ENCODE measurements at places on chromosomes 16 and 17. TPM values are rescaled to one million over a fixed set of nuclear protein-coding genes. Genes with fewer than 3 reads are reported as not detected.

CRYBA1 gene
- total RNA-seq: not detected

CCL1 gene
- not detected for total RNA-seq

CDK12 gene
- total RNA-seq: 41.5 TPM

ITGA2B gene
- not detected for total RNA-seq

TMEM219 gene
- total RNA-seq: 102 TPM

- H3K4me1 ChIP-seq: no peaks in the 10 kb centered on the region
- H3K27ac ChIP-seq: no peak overlapping the region
- H3K27me3 ChIP-seq: peaks cover 13% of the 10 kb centered on the region
- no peak for DNase-seq
These were observed 29.9 kb downstream of the PLCG2 start for GRCh38 chr16:81808933-81809480.

DNA sequence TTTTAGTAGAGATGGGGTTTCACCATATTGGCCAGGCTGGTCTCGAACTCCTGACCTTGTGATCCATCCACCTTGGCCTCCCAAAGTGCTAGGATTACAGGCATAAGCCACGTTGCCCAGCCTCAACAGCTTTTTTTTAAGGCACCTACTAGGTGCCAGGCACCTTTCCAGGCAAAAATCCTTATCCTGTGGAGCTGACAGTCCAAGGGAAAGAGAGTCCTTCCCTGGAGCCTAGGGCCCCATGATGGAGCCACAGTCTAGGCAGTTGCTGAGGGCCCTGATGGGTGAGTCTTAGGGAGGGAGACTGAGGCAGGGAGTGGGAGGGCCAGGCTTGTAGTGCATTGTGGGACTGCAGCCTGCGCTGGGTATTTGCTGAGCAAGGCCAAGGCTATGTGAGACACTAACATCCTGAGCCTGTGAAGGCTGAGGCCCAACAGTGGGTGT is 79.6 kb upstream of the TOB1 start:
- no peaks in the 10 kb centered on the region for H3K36me3 ChIP-seq
- H3K27ac ChIP-seq: no peak overlapping the region
- H3K27me3 ChIP-seq: peaks cover 3% of the 10 kb centered on the region
- H3K4me3 ChIP-seq: no peak overlapping the region
- no peak for DNase-seq

DNA sequence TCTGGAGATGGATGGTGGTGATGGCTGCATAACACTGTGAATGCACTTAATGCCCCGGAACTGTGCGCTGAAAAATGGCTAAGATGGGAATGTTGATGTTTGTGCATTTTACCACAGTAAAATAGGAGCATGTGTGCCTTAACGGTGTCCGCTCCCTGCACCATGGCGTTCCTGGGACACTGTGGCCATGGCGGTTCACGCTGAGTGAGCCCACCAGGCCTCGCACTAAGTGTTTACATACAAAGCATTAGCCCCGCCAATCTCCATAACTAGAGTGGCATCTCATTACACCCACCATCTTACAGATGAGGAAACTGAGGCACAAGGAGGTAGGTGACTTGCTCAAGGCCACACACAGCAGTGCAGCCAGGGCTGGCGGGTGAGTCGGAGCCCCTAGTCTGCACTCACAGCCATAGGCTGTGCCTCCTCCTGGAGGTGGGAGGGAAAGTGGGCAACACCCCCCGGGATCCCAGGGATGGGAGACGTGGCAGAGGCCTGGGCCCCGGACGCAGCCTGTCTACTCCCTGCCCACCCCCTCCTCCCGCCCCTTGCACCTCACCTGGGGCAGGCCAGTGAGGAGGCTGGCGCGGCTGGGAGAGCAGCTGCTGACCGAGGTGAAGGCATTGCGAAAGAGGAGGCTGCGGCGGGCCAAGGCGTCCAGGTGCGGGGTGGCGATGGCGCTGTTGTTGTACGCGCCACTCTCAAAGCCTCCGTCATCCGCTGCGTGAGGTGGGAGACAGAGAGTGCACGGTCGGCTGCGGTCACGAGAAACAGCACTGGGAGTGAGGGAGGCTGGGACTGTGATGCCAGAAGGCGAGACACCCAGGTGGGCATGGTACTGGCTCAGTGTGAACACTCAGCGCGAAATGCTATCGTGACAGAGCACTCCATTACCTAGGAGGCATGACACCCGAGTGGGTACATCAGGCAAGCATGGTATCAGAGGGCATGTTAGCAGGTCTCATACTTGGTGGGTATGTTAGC is 3.4 kb downstream of the SGSH start:
- DNase-seq: no peak
- no peaks in the 10 kb centered on the region for H3K27me3 ChIP-seq
- peaks cover 13% of the 10 kb centered on the region for H3K4me1 ChIP-seq
- no peak overlapping the region for H3K27ac ChIP-seq
- no peak overlapping the region for H3K4me3 ChIP-seq
- peaks cover 19% of the 10 kb centered on the region for H3K36me3 ChIP-seq

- H3K27ac ChIP-seq: peak overlapping the region; percentile 45
- no peak overlapping the region for H3K4me3 ChIP-seq
- peaks cover 4% of the 10 kb centered on the region for H3K27me3 ChIP-seq
These were observed 15.3 kb upstream of the TXNDC11 start for GRCh38 chr16:11757671-11758545.

GRCh38 chr17:38910325-38910724 is 15.1 kb upstream of the LASP1NB start:
- no peak for DNase-seq
- H3K4me3 ChIP-seq: no peak overlapping the region
- H3K36me3 ChIP-seq: peaks cover 27% of the 10 kb centered on the region
- no peak overlapping the region for H3K27ac ChIP-seq

DNA sequence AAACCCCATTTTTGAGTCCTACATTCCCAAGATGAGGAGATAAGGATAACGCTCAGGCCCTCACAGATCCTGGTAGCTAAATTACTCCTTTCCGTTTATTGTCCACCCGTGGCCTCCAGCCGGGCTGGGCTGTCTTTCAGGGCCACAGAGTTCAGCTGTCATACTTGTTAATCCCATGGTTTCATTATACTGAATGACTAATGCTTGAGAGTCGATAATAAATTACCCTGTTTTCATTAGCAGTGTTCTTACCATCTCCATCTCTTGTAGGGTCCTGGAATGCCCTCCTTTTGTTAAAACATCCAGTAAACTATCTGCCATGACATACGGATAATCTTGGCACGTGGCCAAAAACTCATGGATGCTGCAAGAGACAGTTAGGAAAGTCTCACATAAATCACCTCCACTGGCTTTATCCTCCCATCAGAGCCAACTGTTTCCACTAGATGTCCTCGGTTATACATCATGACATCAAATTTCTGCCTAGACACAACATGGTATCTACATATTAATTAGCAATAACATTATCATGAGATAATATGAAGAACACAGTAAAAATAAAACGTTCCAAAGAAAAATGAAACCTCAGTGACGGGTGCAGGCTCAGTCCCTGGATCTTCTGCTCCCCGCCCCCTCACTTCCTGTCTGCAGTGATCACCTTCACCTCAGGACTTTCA is 45.3 kb downstream of the BRD7 start:
- peak; percentile 60 for DNase-seq
- no peaks in the 10 kb centered on the region for H3K27me3 ChIP-seq
- H3K36me3 ChIP-seq: peaks cover 20% of the 10 kb centered on the region
- H3K4me1 ChIP-seq: peaks cover 18% of the 10 kb centered on the region

DNA sequence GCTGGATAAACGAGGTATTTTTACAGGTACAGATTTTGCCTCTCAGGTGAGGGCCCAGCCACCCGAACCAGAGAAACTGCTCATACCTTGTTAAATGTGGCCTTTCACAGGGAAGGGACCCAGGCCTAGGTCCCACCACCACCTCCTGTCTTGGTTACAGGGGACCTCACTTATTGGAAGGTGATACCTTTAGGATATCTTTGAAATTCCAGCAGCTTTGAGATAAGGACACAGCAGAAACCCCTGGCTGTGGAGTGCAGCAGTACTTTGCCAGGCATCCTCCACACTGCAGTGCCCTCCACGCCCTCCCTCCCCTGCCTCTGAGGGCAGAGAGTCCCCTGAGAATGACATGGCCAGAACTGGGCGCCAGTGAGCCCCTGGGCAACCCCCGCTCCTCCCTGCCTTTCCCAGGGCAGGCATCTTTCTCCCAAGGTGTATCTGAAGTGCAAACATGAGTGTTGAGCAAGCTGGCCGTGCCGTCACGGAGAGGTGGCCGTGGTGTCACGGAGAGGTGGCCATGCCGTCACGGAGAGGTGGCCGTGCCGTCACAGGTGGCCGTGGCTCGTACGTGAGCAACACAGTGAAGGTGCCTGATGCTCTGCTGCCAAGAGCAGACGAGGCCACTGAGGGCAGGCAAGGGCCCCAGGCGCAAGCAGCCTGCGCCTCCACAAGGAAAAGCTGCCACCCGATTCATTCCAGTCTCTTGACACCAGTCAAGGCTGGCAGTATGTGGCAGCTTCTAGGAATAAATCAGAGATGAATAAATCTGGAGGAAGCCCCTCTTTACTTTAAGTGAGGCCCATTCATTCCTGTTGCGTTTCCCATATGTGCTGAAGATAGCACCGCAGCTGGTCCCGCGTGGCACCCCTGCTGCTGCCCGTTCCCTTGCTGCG is 134.5 kb upstream of the CHMP6 start:
- H3K27me3 ChIP-seq: peaks cover 4% of the 10 kb centered on the region
- no peak for DNase-seq
- peaks cover 55% of the 10 kb centered on the region for H3K36me3 ChIP-seq
- H3K4me3 ChIP-seq: peak overlapping the region; percentile 71
- H3K4me1 ChIP-seq: peaks cover 75% of the 10 kb centered on the region
- H3K27ac ChIP-seq: peak overlapping the region; percentile 97

DNA sequence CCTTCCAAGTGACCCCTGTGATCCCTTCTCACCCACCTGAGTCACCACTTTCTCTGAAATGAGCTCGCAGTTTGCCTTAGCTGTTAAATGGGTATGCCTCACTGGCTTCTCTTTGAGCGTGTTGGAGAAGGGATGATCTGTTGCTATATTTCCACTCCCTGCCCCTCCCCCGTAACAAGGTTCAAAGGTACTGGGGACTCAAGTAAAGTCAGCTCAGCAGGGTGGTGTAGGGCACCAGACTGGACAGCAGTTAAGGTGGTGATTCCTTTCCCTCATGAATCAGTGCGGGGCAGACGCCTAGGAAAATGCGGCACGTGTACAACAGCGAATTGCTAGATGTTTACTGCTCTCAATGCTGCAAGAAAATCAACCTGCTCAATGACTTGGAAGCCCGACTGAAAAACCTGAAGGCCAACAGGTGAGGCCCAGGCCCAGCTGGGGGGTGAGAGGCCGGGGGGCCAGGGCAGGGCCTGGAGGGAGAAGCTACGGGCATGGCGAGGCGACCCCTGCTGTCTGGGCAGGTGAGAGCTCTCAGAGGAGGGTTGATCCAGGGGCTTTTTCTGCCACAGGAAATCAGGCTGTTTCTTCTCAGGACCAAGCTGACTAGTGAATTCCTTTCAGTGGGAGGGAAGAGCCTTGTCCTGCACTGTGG is 130.3 kb downstream of the RAB11FIP4 start:
- H3K36me3 ChIP-seq: no peaks in the 10 kb centered on the region
- H3K4me1 ChIP-seq: no peaks in the 10 kb centered on the region
- DNase-seq: no peak

GRCh38 chr17:144936-145670 is 7.7 kb downstream of the SCGB1C2 start:
- no peaks in the 10 kb centered on the region for H3K36me3 ChIP-seq
- H3K4me1 ChIP-seq: no peaks in the 10 kb centered on the region
- H3K4me3 ChIP-seq: no peak overlapping the region
- H3K27me3 ChIP-seq: peaks cover 8% of the 10 kb centered on the region

DNA sequence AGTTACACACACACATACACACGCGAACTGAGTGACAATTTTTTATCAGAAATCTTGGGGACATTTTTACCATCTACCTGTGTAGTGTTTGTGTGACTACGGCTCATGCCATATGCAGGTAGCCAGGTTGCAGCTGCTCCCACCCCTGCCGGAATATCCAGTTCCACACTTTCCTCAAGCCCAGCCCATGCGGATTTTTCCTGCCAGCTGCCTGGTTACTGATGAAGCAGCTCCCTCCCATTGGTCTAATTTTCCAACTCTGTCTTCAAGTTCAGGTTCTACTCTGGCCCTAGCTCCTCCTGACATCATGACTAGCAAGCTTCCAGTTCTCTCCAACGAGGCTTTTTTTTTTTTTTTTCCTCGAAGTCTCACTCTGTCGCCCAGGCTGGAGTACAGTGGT is 4.8 kb downstream of the GSG1L2 start:
- H3K27ac ChIP-seq: no peak overlapping the region
- H3K4me3 ChIP-seq: no peak overlapping the region
- H3K27me3 ChIP-seq: peaks cover 4% of the 10 kb centered on the region
- DNase-seq: peak; percentile 43

- H3K27ac ChIP-seq: no peak overlapping the region
- H3K4me1 ChIP-seq: peaks cover 28% of the 10 kb centered on the region
- H3K27me3 ChIP-seq: no peaks in the 10 kb centered on the region
- H3K4me3 ChIP-seq: no peak overlapping the region
These were observed 5.0 kb downstream of the GTF3C1 start for GRCh38 chr16:27544671-27545070.

DNA sequence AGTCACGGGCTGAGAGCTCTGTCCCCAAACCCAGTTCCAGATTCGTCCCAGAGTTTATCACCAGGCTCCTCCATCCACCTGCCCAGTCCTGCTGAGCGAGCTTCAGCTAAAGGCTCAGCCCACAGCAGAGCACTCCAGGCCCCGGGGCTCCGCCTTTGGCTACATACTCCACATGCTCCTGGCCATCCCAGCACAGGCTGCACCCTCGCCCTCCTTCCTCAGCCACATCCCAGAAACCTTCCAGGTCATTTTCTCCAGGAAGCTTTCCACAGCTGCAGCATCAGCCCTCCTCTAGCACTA is 4.7 kb upstream of the CD2BP2 start:
- H3K4me1 ChIP-seq: peaks cover 19% of the 10 kb centered on the region
- peaks cover 22% of the 10 kb centered on the region for H3K36me3 ChIP-seq
- no peak for DNase-seq
- H3K27ac ChIP-seq: no peak overlapping the region
- peaks cover 3% of the 10 kb centered on the region for H3K27me3 ChIP-seq

- peak overlapping the region; percentile 95 for H3K27ac ChIP-seq
- H3K4me3 ChIP-seq: peak overlapping the region; percentile 96
- peaks cover 38% of the 10 kb centered on the region for H3K36me3 ChIP-seq
- H3K27me3 ChIP-seq: peaks cover 5% of the 10 kb centered on the region
- H3K4me1 ChIP-seq: peaks cover 58% of the 10 kb centered on the region
These were observed 2.4 kb downstream of the CDH11 start for GRCh38 chr16:65119435-65119834.

GRCh38 chr17:62626719-62627218 is 701 bp upstream of the MRC2 start:
- peak; percentile 78 for DNase-seq
- H3K4me1 ChIP-seq: peaks cover 42% of the 10 kb centered on the region
- H3K27ac ChIP-seq: peak overlapping the region; percentile 94
- peaks cover 35% of the 10 kb centered on the region for H3K36me3 ChIP-seq
